ENCODE measurements at places on chromosomes 1 and 21. TPM values are rescaled to one million over a fixed set of nuclear protein-coding genes. Genes with fewer than 3 reads are reported as not detected.

Gene C1orf141
- total RNA-seq = not detected

Gene MGST3
- total RNA-seq = 64.7 TPM

Gene PEAR1
- 1.8 TPM for total RNA-seq

Gene F13B
- total RNA-seq = not detected

Gene SLC41A1
- 5.2 TPM for total RNA-seq

Gene ITLN2
- not detected for total RNA-seq

Gene CYP4Z1
- 1.4 TPM for total RNA-seq

Gene ZNF281
- total RNA-seq = 6.4 TPM

Gene ASTN1
- not detected for total RNA-seq

Gene TPTE
- not detected for total RNA-seq

Gene ZMYND12
- not detected for total RNA-seq

Gene ZNF695
- 0.23 TPM for total RNA-seq

Gene GSTM5
- 2.2 TPM for total RNA-seq

Gene RYR2
- 0.23 TPM for total RNA-seq

Gene FCAMR
- total RNA-seq = not detected

DNA sequence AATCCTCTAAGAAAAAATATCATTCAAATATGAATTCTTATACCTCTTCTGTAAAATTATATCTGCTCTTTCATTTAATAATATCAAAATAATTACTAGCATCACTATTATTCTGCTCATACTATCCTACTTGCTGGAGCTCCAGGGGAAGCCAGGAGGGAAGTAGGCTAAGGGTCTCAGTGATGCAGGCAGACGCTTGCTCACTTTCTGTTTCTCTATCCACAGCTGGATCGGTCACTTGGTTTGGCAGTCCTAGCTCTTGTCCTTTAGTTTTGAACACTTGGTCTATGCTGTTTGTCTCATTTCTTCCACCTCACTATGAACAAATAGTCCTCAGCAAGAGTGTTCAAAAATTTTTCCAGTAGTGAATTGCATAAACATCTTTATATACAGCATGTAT, 11.3 kb downstream of the CCDC190 start:
- no peak for DNase-seq

GRCh38 chr1:22111115-22111514, 31.8 kb downstream of the WNT4 start:
- no peak for DNase-seq

DNA sequence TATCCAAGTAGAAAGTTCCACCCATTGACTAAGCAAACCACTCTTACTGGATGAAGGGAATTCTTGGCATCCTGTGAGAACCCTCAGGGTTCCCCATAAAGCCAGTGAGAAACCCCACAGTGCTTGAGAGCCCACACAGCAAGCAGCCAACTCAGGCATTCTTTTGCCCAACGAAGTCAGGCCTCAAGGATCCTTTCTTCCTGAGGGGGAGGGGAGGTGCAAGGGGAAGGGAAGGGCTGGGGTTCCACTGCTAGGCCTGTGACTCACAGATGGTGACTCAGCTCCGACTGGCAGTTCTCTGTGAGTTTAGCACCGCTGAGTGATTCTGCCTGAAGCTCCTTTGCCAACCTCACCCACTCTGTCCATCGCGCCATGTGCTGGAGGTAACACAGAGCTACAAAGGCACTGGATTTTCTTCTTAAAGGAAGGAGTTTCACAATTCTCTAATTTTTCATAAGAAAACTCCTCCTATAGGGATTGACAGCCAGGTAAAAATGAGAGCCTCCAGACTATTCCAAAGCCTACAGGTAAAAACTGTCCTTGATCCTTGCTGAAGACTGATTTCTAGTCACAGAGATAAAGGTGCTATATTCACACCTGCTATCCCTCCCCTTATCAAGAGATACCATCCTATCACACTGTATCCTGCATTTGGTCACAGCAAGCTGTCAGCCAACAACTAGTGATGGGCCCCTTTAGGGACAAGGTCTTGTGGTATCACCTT, 4.8 kb downstream of the ENO1 start:
- DNase-seq = peak; percentile 60

- no peak for DNase-seq
Observed at GRCh38 chr1:61160526-61160925, 78.2 kb downstream of the NFIA start.

- DNase-seq = peak; percentile 65
Observed at GRCh38 chr1:155139895-155140629, at the start of gene DPM3. Gene DPM3, minus strand, starts transcription at chr1:155140531. Its CDS starts 291 bp downstream, at chr1:155140240.

DNA sequence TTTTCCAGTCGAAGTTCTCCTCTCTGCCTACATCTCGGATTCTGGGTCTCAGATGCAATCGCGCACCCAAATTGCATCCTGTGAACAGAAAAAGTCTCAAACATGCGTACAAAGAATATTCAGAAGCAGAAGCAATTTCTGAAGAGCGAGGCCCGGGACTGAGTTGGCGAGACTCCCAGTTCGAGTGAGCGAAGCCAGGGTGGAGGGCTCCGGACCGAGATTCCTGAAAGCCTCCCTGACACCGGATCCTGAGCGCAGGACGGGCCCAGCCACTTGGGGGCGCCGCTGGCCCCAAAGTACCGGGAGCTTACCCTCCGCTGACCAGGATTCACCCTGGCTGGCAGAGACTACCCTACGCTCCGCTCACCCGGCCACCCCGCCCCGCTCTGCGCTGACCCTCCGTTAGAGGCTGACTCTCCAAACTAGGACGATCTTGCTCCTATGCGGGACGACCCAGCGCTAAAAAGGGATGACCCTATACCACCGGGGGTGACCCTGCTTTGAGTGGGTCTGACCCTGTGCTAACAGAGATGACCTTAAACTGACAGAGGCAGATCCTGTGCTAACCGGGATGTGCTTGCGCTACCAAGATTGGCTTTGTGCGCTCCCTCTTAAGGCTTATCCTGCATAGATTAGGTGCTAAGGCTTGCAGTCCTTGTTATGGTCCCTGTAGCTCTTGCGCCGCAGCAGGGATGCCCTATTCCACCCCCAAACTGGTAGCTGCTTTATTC, 12.1 kb downstream of the FOXD2 start:
- DNase-seq = no peak

GRCh38 chr1:110554871-110555801, 36.2 kb upstream of the KCNA10 start:
- no peak for DNase-seq

- no peak for DNase-seq
Observed at GRCh38 chr1:222387007-222387814, 160.7 kb downstream of the HHIPL2 start.

- no peak for DNase-seq
Observed at GRCh38 chr1:203655671-203656070, 29.0 kb downstream of the ATP2B4 start.

DNA sequence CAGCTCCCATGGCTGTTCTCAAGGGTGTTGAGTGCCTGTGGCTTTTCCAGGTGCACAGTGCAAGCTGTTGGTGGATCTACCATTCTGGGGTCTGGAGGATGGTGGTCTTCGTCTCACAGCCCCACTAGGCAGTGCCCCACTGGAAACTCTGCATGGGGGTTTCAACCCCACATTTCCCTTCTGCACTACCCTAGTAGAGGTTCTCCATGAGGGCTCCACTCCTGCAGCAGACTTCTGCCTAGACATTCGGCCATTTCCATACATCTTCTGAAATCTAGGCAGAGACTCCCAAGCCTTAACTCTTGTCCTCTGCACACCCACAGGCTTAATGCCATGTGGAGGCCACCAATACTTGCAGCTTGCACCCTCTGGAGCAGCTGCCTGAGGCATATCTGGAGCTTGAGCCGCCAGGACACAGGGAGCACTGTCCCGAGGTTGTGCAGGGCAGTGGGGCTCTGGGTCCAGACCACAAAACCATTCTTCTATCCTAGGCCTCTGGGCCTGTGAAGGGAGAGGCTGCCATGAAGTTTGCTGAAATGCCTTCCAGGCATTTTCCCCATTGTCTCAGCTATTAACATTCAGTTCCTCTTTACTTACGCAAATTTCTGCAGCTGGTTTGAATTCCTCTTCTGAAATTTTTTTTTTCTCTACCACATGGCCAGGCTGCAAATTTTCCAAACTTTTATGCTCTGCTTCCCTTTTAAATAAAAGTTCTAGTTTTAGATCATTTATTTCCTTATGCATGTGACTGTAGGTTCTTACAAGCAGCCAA, 8.8 kb upstream of the CAPN8 start:
- no peak for DNase-seq

DNA sequence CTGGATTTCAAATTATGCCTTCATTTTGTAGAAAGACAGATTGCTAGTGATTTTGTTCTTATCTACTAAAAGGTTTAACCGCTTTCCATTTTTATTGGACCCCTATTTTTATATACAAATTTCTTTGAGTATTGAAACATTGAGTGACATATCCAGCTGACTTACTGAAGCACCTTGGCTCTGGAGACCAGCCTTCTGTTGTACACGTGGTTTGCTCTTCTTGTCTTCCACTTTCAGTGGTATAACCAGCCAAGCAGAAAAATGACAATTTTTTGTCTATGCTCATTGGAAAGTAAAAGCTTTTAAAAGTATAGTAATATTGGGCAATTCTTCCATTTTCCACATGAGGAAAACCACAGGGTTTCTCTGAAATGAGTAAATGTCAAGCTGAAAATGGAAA, 4.4 kb downstream of the F13B start:
- no peak for DNase-seq

- DNase-seq = no peak
Observed at GRCh38 chr1:155104605-155105534, 22.8 kb upstream of the EFNA1 start.

GRCh38 chr1:116161877-116162390, 50.7 kb downstream of the MAB21L3 start:
- no peak for DNase-seq

GRCh38 chr1:119805247-119805646, 6.0 kb downstream of the REG4 start:
- no peak for DNase-seq

DNA sequence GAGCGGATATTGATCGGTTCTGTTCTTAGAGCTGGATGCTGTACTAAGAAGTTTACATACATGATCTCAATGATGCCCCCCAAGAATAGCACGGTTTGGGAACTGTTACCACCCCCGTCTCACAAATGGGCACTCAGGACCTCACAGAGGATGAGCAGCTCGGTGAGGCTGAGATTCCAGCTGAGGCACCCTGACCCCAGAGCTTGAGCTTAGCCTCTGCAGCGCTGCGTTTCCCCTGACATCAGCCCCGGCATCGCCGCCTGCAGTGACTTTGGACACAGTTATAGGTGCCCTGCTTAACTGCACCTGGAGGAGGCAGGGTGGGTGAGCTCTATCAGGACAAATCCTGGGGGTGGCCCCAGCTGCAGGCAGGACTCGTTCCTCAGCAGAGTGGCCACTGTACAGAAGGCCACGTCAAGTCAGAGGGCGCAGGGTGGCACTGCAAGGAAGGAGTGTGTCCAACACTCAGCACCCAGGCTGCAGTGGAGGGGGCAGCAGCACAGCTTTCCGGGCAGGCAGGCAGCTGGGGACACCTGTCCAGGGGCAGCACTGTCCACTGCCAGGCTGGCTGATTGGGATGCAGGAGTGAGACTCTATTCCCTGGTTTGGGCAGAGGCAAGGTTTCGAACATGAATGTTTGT, 65.8 kb upstream of the ABCG1 start:
- no peak for DNase-seq

DNA sequence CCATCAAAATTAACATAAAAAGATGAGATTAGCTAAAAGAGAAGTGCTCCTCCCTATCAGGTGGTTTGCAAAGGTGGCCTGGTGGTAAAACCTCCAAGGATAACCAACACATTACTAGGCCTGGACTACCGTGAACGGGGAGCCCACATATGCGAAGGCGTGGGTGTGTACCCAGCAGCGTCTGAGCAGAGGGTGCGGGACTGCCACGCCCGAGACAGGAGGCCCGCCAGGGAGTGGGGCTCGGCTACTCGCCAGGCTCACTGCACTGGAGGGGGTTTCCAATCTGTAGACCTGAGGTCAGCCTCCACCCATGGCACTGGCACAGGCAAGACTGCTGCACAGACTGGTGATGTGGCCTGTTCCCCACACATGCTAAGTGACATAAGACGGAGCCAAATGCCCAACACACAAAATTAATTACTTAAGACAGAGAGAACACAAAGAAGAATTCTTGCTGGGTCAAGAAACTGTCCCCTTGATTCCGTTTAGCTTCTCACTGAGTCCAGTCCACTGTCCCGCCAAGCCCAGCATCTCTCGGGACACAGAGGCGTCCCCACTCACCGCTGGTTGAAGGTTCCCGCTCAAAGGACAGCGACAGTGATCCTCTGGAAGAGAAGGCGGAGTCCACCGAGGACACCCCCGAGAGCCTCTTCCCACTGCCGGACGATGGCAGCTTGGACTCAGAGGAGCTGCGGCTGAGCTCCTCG, 23.4 kb downstream of the RIPK4 start:
- DNase-seq = no peak

- no peak for DNase-seq
Observed at GRCh38 chr1:231857609-231858135, 231.1 kb downstream of the DISC1 start.

GRCh38 chr1:12016182-12016581, 3.1 kb upstream of the MIIP start:
- no peak for DNase-seq

GRCh38 chr1:202058001-202058908, 47.9 kb downstream of the ELF3 start:
- DNase-seq = no peak

- DNase-seq = no peak
Observed at GRCh38 chr1:204094856-204095634, 22.1 kb downstream of the SOX13 start.

DNA sequence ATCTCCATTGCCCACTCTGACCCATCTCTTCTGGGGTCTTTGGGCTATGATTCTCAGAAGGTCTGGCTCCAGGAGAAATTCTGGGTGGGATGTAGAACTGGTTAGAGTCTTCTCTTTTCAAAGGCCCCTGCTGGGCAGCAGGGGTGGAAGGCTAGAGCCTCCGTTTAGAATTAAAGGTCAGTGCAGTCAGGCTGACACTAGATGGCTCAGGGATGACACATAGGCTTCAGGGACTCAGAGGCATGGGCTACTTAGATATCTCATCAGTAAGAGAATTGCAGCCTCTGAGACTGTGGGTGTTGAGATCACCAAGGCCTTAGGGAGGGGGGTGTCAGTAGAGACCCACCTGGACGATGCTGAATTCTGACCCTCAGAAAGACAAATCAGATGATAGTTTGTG, 12.6 kb upstream of the PPM1J start:
- DNase-seq = no peak

GRCh38 chr1:174021591-174022079, 522 bp downstream of the RC3H1 start:
- DNase-seq = no peak

GRCh38 chr1:70542030-70542429, 131.0 kb downstream of the CTH start:
- DNase-seq = no peak

DNA sequence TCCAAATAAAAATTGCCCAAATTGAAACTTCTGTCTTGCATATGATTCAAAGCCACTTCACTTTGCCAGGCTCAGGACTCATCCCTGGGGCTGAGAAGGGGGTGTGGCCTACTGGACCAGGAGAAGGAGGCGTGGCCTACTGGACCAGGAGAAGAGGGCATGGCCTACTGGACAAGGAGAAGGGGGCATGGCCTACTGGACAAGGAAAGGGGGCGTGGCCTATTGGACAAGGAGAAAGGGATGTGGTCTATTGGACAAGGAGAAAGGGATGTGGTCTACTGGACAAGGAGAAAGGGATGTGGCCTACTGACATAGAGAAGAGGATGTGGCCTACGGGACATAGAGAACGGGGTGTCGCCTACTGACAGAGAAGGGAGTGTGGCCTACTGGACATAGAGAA, 405.3 kb downstream of the RRAGC start:
- DNase-seq = no peak

Measured in esophagus squamous epithelium (tissue), 5 donors.